ENCODE measurements at places on chromosomes 13 and 19.

DNA sequence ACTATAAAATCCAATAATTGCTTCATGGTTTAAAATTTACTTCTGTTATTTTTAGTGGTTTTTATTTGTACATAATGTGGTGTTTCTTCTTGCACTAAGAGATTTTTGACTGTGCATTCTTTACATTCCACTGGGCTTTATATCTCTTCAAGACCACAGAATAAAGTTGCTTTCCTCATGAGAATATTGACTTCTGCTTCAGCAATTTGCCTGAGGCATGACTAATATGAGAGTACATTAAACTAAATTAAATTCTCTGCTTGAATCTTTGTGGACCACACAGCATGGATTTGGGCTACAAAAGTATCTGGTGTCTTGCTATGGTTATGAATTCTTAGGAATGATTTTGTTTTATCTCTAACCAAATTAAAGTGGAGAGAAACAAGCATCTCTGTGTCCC, 1463.4 kb upstream of the PCDH20 start:
- no peak for DNase-seq

- no peak for DNase-seq
These were observed 27.3 kb downstream of the TM9SF2 start for GRCh38 chr13:99528547-99528946.

GRCh38 chr13:75896271-75896670, 260.1 kb downstream of the LMO7 start:
- no peak for DNase-seq

- DNase-seq = no peak
These were observed 2.2 kb upstream of the GRIN3B start for GRCh38 chr19:998064-998463.

DNA sequence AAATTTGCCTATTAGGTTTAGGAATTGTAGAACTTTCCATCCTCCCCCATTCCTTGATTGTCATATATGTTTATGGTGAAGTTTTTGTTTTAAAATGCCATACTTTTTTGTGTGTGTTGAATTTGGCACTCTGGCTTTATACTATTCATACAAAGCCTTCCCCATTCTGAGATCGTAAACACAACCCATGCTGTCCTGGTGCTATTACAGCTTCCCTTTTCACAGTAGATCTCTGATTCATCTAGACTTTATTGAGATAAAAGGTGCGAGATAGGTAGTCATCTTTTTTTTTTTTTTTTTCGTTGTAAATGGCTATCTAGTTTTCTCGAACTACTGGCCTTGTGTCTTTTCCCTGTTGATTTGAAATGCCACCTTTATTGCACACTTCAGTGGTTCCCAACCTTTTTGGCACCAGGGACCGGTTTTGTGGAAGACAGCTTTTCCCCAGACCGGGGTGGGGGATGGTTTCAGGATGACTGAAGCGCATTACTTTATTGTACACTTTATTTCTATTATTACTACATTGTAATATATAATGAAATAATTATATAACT, 94.6 kb downstream of the LRCH1 start:
- DNase-seq = no peak

- no peak for DNase-seq
These were observed 651 bp downstream of the GAPDHS start for GRCh38 chr19:35533822-35534392.
